ENCODE measurements at places on chromosomes 11 and 22.

DNA sequence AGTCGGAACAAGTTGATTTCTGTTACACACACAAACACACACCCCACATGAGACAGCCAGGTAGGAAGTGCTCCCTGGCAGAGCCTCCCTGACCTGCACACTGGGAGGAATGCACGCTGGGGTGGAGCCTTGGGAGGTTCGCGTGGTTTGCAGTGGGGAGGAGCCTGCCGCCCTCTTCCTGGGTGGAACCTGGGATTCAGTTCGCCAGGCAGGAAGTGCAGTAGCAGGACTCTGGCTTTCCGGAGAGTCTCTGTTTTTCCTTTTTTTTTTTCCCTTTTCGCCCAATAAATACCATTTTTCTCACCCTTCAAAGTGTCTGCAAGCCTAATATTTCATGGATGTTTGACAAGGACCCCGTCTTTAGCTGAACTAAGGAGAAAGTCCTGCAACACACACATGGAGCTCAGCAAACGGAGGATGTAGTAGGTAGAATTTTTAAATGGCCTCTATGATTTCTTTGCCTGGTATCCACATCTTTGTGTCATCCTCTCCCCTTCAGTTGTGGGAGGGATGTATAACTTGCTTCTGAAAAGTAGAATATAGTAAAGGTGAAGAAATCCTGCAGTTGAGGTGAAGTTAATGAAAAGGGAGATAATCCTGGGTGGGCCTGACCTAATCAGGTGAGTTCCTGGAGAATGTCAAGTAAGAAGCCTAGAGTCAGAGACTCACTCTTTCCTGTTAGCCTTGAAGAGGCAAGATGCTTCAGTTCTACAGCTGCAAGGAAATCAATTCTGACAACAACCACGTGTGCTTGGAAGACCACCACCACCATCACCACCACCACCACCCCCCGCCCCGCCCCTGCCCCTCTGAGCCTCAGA, 72.9 kb downstream of the PIWIL4 start:
- no peak for DNase-seq

GRCh38 chr22:24141586-24141985, 39.7 kb upstream of the SUSD2 start:
- DNase-seq: peak; percentile 59

DNA sequence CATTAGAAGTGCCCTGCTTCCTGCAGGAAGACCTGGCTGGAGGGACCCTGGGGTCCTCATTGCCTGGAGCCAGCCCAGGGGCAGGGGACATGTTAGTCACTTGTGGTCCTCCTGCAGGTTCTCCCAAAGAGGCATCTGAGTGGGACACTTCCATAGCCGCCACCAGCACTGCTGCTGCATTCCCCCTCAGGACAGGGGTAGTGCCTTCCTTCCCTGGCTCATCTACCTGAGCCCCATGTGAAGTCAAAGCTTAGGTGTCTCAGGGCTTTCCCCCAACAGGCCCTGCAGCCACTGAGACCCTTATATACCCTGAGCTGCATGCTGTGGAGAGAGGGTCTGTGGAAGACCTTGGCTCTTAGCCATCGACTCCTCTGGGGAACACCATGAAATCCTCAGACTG, 45.0 kb upstream of the VPREB1 start:
- no peak for DNase-seq

GRCh38 chr11:40445391-40445790, 1014.1 kb downstream of the LRRC4C start:
- DNase-seq: no peak

- DNase-seq: no peak
Measured at GRCh38 chr11:69158301-69159149, 2.8 kb downstream of the SMIM38 start.

DNA sequence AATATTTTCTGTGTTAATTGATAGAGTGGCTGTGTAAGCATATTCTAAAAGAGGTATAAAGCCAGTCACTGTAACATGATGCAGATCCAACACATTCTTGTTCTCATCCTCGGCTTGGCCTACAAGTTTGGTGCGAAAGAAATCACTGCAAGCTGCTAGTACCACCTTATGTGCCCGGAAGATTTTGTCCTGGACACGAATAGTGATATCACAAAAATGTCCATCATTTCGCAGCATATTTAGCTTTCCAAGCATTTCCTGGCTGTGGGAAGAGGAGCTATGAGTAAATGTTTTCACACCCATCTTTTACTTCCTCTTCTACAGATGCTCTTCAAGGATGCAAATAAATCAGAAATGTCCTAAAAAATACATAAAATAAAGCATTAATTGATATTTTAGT, 53.1 kb downstream of the ZBTB44 start:
- no peak for DNase-seq

GRCh38 chr11:2103668-2104523, 35.3 kb downstream of the IGF2 start:
- no peak for DNase-seq

- DNase-seq: peak; percentile 46
Measured at GRCh38 chr11:47369676-47370075, 8.7 kb downstream of the SPI1 start.

GRCh38 chr11:116876656-116877055, 39.2 kb upstream of the APOA1 start:
- DNase-seq: no peak

DNA sequence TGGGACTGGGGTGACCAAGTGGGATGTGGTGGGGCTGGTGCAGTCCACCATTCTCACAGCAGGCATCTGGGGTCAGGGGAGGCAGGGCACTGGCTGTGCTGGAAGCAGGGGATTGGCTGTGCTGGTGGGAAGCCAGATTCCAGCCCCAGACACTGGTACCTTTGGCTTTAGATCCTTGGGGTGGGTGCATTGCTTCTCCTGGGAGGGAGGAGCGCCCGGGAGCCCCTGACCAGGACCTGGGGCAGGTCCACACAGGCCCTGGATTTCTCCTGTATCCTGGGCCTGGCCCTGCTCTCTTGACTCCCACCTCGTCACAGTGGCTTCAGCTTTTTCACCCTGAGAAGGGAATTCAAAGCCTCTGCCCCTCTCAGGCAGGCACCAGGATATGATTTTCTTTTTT, 38.5 kb downstream of the ST3GAL4 start:
- no peak for DNase-seq

GRCh38 chr11:78310500-78310909, 107.1 kb downstream of the GAB2 start:
- no peak for DNase-seq

DNA sequence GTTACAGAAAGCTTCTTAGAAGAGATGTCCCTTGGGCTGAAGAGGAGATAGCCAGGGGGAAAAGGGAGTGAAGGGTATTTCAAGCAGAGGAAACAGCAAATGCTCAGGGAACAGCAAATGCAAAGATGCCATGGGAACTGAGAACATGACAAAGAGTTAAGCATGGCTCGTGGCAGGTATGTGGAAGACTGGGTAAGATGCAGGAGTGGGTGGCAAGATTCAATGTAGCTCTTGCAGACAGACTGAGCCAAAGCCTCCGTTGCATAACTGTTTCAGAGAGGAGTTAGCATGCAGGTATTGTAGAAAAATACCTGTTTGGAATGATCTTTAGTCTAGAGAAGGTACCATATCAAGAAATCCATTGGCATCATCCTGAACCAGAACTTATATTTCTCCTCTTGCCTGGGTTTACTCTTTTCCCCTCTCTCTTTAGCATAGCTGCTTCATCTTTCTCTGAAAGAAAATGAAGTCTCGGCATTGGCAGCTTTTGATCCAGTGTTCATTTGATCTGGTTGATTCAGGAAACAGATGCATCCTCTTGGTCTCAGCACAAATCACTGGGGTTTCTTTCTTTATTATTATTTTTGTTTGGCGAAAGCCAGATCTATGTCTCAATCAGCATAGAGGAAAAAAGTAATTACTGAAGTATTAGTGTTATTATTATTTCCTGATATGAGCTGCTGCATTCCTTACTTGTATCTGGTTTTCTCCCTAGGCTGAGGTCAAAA, 41.7 kb upstream of the NUP160 start:
- no peak for DNase-seq

GRCh38 chr11:86919557-86920210, 35.5 kb downstream of the FZD4 start:
- no peak for DNase-seq

- no peak for DNase-seq
Measured at GRCh38 chr11:101441747-101442146, 142.1 kb downstream of the TRPC6 start.

GRCh38 chr11:88206751-88207150, 31.5 kb upstream of the RAB38 start:
- no peak for DNase-seq

DNA sequence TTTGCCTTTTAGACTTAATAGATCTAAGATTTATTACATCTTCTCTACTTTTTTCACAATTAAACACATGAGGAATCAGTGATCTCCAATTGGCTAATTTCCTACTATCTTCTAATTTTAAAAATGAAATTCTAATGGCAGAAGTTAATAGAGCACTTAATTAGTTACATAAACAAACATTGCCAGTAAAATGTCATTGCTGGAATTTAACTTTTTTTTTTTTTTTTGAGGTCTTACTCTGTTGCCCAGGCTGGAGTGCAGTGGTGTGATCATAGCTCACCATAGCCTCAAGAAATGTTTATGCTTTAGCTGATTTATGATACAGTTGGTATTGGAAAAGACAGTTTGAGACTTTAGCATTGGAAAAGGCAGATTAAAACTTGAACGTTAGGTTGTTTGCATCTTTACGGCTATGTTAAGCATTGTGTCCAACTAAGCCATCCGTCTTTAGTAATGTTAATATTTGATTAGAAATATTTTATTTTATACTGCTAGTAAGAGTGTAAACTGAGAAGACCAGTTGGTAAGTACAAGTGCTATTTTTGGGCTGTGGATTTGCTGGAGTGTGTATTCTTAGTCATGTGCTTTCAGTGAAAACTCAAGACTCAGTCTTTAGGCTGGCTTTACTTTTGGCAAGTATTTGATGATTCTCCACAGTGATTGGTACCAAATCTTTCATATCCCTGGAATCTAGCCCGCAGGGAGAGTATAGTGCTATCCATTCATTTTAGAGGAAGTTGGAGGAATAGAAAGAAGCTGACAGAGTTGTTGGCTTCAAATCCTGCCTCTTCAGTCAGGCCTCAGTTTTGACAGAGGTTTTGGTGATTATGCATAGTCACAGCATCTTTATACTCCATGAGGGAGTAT, 4.5 kb downstream of the ANO5 start:
- DNase-seq: no peak

- DNase-seq: no peak
Measured at GRCh38 chr11:60895687-60896086, 10.7 kb downstream of the PRPF19 start.

GRCh38 chr22:26713823-26714449, 56.5 kb downstream of the MIAT start:
- DNase-seq: no peak

GRCh38 chr11:24844406-24844805, 347.6 kb downstream of the LUZP2 start:
- DNase-seq: no peak

DNA sequence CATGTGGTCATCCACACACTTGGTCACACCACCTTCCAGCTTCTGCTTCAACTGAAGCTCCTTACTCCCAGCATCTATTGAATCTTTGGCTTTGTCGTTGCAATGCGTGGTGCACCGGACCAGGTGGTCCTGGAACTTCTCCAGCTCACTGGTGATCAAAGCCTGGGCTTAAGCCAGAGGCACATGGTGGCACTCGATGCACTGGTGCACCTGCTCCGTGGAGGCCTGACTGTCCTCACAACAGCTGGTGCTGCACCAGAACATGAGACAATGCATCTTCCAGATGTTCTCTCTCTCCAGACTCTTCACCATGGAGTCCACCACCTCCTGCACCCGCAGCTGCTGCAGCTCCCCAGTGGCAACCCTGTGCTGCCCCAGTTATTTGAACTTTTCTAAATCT, 56.0 kb downstream of the CELSR1 start:
- DNase-seq: no peak

DNA sequence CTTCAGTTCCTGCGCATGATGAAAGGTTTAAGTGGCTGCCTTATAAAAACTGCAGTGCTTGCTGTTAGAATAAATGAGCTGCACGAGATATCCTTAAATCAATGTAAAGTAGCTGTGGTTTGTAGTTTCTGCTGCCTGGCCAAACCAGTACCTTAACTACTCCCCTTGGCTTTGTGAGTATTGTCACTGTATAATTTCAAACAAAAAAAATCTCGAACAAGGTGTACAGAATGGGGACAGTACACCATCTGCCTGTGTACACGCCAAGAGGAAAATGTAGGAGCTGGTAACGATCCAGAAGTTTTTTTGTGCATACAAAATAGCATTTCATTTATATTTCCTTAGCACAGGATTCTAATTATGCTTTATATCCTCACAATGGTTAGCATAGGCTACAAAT, 20.6 kb upstream of the NDUFC2 start:
- DNase-seq: no peak

DNA sequence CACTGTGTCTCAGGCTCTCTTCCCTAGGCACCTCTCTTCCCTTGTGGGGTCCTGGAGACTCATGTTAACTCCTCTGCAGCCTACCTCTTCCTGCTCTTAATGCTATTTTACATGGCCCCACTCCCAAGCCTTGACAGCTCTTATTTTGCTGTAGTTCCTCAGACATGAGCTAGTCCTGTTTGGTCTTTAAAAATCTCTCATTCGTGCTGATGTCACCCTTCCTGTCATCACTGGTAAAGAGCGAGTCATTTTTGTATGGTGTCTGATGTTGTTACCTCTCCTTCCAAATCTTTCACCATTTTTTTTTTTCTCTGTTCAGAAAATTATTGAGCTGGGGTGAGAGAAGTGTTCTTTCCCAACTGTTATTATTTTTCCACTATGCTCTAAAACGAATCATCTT, 84.8 kb upstream of the ZBED5 start:
- no peak for DNase-seq

- no peak for DNase-seq
Measured at GRCh38 chr22:45059296-45059695, 49.5 kb upstream of the PHF21B start.

- no peak for DNase-seq
Measured at GRCh38 chr11:72084076-72084475, 3.4 kb downstream of the LRRC51 start.

- no peak for DNase-seq
Measured at GRCh38 chr22:27973846-27974245, 54.8 kb upstream of the PITPNB start.

DNA sequence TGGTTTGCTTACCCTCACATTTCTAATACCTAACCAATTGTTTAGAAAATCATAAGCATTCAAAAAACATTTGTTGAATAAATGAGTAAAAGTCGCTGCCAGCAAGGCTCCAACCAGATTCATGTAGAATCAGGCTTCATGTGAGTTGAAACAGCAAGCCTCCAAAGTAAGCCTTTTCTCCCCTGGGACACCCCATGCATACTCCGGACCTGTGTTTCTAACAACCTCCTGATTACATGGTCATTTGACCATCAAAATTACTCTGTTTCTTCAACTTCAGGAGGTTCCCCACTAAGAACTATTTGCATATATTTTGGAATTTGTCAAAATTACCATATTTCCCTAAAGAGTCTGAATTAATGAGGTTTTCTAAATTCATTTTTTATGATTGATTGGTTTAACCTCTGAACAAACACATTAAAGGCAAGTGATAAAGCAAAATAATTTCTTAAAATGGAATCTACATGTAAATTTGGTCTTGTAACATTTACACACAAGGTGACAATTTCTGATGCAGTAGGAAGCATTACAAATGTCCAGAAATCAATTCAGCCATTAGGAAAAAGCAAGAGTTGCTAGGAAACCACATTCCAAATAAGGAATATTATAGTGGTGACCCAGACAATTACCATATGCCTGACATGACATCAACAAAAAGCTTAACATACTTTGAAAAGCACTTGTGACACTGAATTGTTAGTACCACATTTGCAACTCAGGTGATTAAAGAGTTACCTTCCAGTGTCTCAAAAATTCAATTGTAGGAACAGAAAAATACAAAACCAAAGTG, 252.6 kb downstream of the GUCY1A2 start:
- DNase-seq: no peak

GRCh38 chr22:34696557-34696956, 369.4 kb upstream of the ISX start:
- DNase-seq: no peak
